ENCODE measurements at places on chromosomes 11 and 22.

DNA sequence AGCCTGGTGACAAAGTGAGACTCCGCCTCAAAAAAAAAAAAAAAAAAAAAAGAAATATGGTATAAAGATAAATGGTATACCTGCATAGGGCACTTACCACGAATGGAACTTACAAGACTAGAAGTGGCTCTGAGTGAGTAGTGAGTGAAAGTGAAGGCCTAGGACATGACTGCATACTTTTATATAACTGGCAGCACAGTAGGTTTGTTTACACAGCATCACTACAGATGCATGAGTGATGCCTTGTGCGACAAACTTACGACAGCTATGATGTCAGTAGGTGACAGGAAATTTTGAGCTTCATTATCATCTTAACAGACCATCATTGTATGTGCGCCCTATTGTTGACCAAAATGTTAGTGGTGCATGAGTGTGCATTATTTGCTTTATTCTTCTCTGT, 17.7 kb downstream of the XRCC6 start:
- no peak overlapping the region for H3K27ac ChIP-seq
- H3K4me3 ChIP-seq = no peak overlapping the region
- H3K36me3 ChIP-seq = no peaks in the 10 kb centered on the region
- no peaks in the 10 kb centered on the region for H3K4me1 ChIP-seq

DNA sequence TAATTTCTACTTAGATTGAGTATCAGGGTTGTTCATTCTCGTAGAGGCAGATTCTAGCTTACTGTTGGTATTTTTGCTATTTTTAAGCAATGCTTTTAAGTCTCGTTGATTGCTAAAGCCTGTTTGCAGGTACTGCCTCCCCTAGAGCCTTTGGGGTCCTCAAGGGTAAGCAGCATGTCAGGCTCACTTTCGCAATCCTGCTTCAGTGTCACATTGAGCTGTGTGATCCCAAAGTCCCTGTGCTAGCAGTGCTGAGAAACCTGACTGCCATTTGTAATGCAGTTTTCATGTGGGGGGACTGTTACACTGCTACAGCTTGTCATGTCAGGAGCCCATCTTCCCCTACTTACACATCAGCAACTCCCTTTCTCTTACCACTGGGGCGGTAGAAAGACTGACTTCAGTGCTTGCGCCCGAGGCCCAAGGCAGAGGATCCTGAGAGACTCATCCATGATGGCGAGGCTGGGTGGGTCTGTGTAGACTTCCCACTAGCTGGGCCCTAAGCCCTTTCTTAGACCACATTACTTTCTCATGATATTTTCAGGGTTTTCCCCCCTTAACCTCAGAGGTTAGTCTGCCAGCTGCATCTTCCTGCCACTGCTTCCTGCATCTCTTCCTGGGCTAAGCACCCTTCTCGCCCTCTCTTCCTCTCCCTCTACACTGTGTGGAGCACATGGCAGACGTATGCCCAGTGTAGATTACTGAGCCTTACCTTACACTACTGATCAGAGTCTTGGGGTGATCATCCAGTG, 40.8 kb upstream of the ST14 start:
- H3K4me1 ChIP-seq = peaks cover 3% of the 10 kb centered on the region
- H3K36me3 ChIP-seq = no peaks in the 10 kb centered on the region
- no peak overlapping the region for H3K4me3 ChIP-seq
- no peak overlapping the region for H3K27ac ChIP-seq
- DNase-seq = no peak
- H3K27me3 ChIP-seq = no peaks in the 10 kb centered on the region

DNA sequence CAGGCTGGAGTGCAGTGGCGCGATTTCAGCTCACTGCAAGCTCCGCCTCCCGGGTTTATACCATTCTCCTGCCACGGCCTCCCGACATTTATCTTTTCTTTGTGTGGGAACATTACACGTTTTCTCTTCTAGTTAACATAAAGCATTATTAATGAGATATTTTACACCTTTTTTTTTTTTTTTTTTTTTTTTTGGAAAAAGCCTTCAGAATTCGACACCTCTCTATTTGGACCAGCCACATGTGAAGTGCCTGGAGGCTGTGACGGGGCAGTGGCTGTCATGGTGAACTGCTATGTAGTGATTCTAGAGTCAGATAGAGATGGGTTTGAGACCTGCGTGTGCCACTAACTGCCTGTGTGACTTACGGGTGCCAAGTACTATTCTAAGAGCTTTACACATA, 64.3 kb downstream of the SMIM38 start:
- H3K27me3 ChIP-seq = no peaks in the 10 kb centered on the region
- H3K4me1 ChIP-seq = no peaks in the 10 kb centered on the region
- no peak overlapping the region for H3K4me3 ChIP-seq

- no peaks in the 10 kb centered on the region for H3K4me1 ChIP-seq
- no peaks in the 10 kb centered on the region for H3K36me3 ChIP-seq
- no peak for DNase-seq
- H3K4me3 ChIP-seq = no peak overlapping the region
Measured at GRCh38 chr11:44525473-44526252, 39.8 kb upstream of the CD82 start.
